ENCODE measurements at places on chromosomes 13 and 19. TPM values are rescaled to one million over a fixed set of nuclear protein-coding genes. Genes with fewer than 3 reads are reported as not detected.

The GNG8 gene
- total RNA-seq = not detected

The KPTN gene
- 9.3 TPM for total RNA-seq

The ZNF556 gene
- not detected for total RNA-seq

The SIGLEC12 gene
- 3.7 TPM for total RNA-seq

The YJEFN3 gene
- total RNA-seq = 6.4 TPM

The MATK gene
- total RNA-seq = 22.6 TPM

The ZNF837 gene
- 1.6 TPM for total RNA-seq

The ATXN8OS gene
- not detected for total RNA-seq

The FFAR1 gene
- not detected for total RNA-seq

The DMPK gene
- 50.1 TPM for total RNA-seq

The LATS2 gene
- total RNA-seq = 44.1 TPM

The LILRB2 gene
- 18.8 TPM for total RNA-seq

The EBPL gene
- 48.0 TPM for total RNA-seq

DNA sequence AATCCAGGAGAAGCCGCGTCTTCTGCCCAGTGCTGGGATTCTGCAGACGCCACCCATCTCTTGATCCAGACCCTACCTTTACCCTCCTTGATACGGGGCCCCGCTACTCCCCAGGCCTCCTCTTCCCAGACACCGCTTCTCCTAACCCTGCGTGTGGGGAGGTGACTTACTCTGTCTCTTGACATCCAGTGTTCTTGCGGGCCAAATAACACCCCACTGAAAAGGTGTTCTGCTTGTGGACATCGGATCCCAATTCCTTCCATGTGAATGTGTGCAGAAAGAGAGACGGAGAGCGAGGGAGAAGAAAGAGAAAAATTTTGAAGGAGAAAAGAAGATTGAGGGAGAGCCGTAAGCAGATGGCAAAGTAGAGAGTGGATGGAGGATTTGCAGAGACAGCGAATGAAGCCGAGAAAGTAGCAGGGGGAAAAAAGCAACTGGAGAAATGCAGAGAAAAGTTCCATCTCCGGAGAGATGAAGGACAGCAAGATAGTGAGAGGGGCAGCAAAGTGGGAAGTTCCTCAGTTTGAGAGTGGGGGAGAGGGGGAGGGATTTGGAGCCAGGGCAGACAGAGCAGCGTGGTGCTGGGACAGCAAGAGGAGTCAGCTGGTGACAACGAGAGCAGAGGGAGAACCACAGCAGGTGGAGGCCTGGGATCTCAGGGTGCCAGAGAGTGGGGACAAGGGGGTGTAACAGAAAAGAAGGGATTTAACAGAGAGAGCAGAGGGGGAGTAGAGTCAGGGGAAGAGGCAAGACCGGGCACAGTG, 814 bp downstream of the ZNF480 start:
- no peaks in the 10 kb centered on the region for H3K4me1 ChIP-seq
- peak overlapping the region; percentile 62 for H3K4me3 ChIP-seq
- H3K36me3 ChIP-seq = peaks cover 20% of the 10 kb centered on the region
- H3K27ac ChIP-seq = peak overlapping the region; percentile 93
- H3K27me3 ChIP-seq = no peaks in the 10 kb centered on the region
- DNase-seq = no peak

- H3K27me3 ChIP-seq = no peaks in the 10 kb centered on the region
- H3K36me3 ChIP-seq = peaks cover 90% of the 10 kb centered on the region
- no peak for DNase-seq
- no peak overlapping the region for H3K27ac ChIP-seq
- no peak overlapping the region for H3K4me3 ChIP-seq
- peaks cover 25% of the 10 kb centered on the region for H3K4me1 ChIP-seq
Observed at GRCh38 chr19:54454781-54455675, 6.0 kb downstream of the LENG8 start.

DNA sequence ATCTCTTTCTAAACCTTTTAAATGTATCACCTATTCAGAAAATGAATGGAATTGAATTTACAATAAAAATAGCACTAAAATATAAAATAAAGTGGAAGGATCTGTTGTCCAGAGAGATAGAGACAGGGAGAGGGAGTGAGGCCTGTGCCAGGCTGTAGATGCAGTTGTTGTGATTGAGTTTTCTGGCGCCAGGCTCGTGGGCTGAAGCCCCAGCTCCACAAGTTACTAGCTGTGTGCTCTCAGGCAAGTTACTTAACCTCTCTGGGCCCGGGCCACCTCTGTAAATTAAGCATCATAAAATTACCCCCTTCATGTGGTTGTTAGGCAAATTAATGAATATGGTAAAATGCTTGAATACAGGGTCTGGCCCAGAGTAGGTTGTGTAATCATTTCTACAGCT, 52.3 kb upstream of the USP29 start:
- no peak for DNase-seq
- no peaks in the 10 kb centered on the region for H3K27me3 ChIP-seq
- no peaks in the 10 kb centered on the region for H3K36me3 ChIP-seq
- H3K27ac ChIP-seq = no peak overlapping the region

GRCh38 chr13:26486550-26486949, 70.9 kb upstream of the WASF3 start:
- no peaks in the 10 kb centered on the region for H3K27me3 ChIP-seq
- no peak overlapping the region for H3K27ac ChIP-seq
- DNase-seq = no peak
- no peaks in the 10 kb centered on the region for H3K4me1 ChIP-seq
- no peak overlapping the region for H3K4me3 ChIP-seq

DNA sequence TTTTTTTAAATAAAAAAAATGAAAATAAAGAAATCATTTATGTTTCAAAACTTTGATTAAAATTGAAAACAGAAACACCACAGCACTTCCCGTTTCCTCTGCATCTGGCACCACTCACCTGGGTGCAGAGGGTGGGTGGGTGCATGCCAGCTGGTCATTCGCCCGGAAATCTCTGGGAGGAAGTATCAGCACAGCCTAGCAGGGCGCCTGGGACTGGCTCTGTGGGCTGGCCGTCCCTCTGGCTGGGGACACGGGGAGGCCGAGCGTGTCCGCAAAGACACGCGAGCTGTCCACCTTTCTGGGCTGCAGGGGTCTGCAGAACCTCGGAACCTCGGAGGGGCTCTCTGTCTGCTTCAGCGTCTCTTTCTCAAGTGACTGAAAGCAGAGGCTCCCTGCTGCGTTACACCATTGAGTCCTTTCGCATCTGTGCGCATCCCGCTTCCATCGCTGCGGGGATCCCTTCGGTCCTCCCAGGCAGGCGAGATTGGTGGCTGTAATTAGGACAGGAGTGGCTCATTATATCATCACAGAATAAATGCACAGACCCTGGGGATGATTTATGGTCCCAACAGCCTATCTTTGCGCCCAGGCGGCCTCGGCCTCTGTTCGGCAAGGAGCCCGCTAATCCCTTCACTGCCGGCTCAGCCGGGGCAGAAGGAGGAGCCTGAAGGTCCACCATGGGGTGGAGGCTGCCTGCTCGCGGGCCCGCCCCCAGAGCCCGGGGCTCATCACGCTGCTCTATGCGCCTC, 17.2 kb downstream of the CRTC1 start:
- peak overlapping the region; percentile 47 for H3K4me3 ChIP-seq
- no peaks in the 10 kb centered on the region for H3K36me3 ChIP-seq
- H3K27me3 ChIP-seq = no peaks in the 10 kb centered on the region
- H3K27ac ChIP-seq = peak overlapping the region; percentile 12
- DNase-seq = peak; percentile 90
- peaks cover 15% of the 10 kb centered on the region for H3K4me1 ChIP-seq

GRCh38 chr13:75870397-75870903, 234.3 kb downstream of the LMO7 start:
- H3K4me1 ChIP-seq = no peaks in the 10 kb centered on the region
- H3K27me3 ChIP-seq = no peaks in the 10 kb centered on the region
- no peak for DNase-seq
- no peaks in the 10 kb centered on the region for H3K36me3 ChIP-seq
- H3K4me3 ChIP-seq = peak overlapping the region; percentile 47

GRCh38 chr13:27635266-27635665, 13.6 kb downstream of the POLR1D start:
- H3K4me1 ChIP-seq = peaks cover 24% of the 10 kb centered on the region
- no peak overlapping the region for H3K4me3 ChIP-seq
- H3K27ac ChIP-seq = no peak overlapping the region
- no peaks in the 10 kb centered on the region for H3K36me3 ChIP-seq
- no peaks in the 10 kb centered on the region for H3K27me3 ChIP-seq

GRCh38 chr13:45353895-45354294, 12.9 kb upstream of the TPT1 start:
- no peak overlapping the region for H3K27ac ChIP-seq
- peaks cover 64% of the 10 kb centered on the region for H3K36me3 ChIP-seq
- H3K4me1 ChIP-seq = no peaks in the 10 kb centered on the region
- H3K4me3 ChIP-seq = no peak overlapping the region

DNA sequence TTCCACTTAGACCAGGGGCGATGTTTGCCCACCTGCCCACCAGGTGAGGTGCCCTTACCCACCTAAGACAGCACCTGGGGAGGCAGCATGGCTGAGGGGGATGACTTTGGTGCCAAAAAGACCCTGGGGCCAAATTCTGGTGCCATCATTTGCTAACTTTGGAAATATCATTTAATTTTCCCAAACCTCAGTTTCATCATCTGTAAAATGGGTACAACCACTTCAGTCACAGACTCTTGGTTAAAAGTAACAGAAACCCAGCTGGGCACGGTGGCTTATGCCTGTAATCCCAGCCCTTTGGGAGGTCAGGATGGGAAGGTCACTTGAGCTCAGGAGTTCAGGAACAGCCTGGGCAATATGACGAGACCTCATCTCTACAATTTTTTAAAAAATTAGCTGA, 177.8 kb downstream of the USP12 start:
- H3K36me3 ChIP-seq = no peaks in the 10 kb centered on the region
- no peak for DNase-seq

- peak overlapping the region; percentile 72 for H3K4me3 ChIP-seq
- no peaks in the 10 kb centered on the region for H3K36me3 ChIP-seq
- H3K4me1 ChIP-seq = peaks cover 61% of the 10 kb centered on the region
- H3K27ac ChIP-seq = peak overlapping the region; percentile 92
Observed at GRCh38 chr19:18417250-18418028, 1.8 kb upstream of the SSBP4 start.

DNA sequence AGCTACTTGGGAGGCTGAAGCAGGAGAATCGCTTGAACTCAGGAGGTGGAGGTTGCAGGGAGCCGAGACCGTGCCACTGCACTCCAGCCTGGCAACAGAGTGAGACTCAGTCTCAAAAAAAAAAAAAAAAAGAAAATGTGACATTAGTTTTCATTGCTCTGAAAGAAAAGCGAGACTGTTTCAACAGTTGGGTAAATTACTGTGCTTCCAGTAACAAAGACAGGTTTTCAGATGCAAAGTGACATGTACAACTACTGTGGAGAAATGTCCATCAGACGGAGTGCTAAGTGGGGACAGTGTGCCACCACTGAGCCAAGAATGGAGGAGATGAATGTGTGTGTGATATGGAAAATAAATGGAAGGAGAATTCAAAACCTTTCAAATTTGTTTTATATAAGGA, 24.2 kb upstream of the SLC15A1 start:
- no peak overlapping the region for H3K27ac ChIP-seq
- no peak overlapping the region for H3K4me3 ChIP-seq
- H3K4me1 ChIP-seq = no peaks in the 10 kb centered on the region

DNA sequence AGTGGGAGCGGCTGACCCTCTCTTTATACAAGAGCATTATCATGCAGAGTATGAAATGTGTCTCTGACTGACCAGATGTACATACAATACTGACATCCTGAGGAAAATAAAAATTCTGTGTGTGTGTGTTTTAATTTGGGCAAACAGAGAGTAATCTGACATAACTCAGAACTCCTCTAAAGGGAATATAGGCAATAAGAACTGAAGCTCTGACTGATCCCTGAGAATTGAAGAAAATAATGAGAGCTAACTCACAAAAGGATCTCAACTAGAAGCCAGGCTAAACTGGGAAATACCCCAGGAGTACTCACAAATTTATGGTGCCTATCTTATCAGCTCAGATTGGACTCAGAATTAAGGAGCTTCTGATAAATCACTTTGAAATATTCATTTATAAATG, 539.9 kb downstream of the OLFM4 start:
- H3K4me1 ChIP-seq = no peaks in the 10 kb centered on the region

DNA sequence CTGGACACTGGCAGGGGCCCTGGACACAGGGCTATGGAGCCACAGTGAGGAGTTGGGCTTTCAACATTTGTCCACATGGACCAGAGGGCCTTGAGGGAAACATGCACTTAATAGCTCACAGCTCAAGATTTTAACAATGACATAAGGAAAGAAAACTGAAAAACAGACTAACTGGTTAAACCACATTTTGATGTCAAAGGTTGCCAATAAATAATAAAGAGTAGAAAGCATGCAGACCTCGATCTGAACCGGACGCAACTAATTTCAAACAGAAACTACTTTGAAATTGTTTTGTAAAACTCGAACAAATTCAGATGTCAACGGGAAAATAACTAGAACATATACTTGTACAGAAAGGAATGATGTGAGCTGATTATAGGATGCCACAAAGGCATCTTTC, 15.5 kb upstream of the ZNF888 start:
- no peak overlapping the region for H3K4me3 ChIP-seq
- H3K4me1 ChIP-seq = peaks cover 10% of the 10 kb centered on the region
- no peaks in the 10 kb centered on the region for H3K36me3 ChIP-seq
- no peaks in the 10 kb centered on the region for H3K27me3 ChIP-seq
- DNase-seq = no peak

- H3K27me3 ChIP-seq = no peaks in the 10 kb centered on the region
- no peaks in the 10 kb centered on the region for H3K36me3 ChIP-seq
- H3K4me1 ChIP-seq = no peaks in the 10 kb centered on the region
- no peak for DNase-seq
- no peak overlapping the region for H3K4me3 ChIP-seq
- no peak overlapping the region for H3K27ac ChIP-seq
Observed at GRCh38 chr13:54750521-54750920, 1721.9 kb downstream of the OLFM4 start.

GRCh38 chr13:99968521-99969452, 2.8 kb downstream of the ZIC5 start:
- peak overlapping the region; percentile 23 for H3K4me3 ChIP-seq
- no peak for DNase-seq
- H3K27me3 ChIP-seq = peaks cover 92% of the 10 kb centered on the region
- H3K27ac ChIP-seq = no peak overlapping the region
- no peaks in the 10 kb centered on the region for H3K36me3 ChIP-seq

DNA sequence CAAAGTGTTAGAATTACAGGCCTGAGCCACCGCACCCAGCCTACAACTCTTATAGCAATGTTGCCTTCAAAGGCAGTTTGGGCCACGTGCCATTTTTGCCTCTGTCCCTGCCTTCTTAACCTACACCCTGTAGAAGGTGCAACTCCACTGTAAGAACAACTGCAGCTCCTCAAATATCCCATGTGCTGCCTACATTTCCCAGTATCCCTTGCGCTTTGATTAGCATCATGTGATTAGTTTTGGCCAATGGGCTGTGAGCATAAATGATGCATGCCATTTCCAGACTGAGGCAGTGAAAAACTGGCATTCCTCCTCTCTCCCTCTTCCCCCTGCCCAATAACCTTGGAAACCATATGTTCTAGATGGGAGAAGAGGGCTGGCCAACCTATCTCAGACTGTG, 75.2 kb upstream of the MRI1 start:
- no peak overlapping the region for H3K4me3 ChIP-seq
- no peaks in the 10 kb centered on the region for H3K4me1 ChIP-seq
- DNase-seq = no peak
- peaks cover 4% of the 10 kb centered on the region for H3K27me3 ChIP-seq
- no peaks in the 10 kb centered on the region for H3K36me3 ChIP-seq
- no peak overlapping the region for H3K27ac ChIP-seq

Data from upper lobe of right lung (tissue), 1 donor.